ENCODE measurements at places on chromosomes 3 and 15.

DNA sequence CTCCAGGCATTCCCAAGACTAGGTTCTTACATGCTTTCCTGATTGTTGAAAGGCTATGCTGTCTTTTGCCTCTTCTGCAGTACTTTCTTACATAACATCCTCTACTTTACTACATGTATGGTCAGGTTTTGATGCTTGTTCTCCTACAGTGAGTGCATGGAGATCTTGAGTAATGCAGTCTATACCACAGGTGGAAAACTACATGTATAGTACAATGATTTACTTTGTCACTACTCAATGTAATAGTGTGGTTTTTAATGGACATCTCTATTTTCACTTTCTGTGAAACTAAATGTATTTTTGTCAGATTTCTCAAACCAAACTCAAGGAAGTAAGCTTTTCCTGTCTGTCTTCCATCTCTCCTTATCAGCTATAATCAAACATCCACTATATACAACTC is 657.0 kb downstream of the TUSC7 start:
- DNase-seq, result no peak

DNA sequence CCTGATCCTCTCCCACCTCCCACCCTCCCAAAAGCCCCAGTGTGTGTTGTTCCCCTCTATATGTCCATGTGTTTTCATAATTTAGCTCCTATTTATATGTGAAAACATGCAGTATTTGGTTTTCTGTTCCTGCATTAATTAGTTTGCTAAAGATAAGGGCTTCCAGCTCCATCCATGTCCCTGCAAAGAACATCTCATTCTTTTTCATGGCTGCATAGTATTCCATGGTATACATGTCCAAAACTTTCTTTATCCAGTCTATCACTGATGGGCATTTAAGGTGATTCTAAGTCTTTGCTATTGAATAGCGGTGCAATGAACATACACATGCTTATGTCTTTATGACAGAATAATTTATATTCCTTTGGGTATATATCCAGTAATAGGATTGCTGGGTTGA is 53.4 kb downstream of the DCBLD2 start:
- DNase-seq, result no peak

- DNase-seq, result no peak
Measured at GRCh38 chr15:61910839-61911369, 149.3 kb downstream of the VPS13C start.

DNA sequence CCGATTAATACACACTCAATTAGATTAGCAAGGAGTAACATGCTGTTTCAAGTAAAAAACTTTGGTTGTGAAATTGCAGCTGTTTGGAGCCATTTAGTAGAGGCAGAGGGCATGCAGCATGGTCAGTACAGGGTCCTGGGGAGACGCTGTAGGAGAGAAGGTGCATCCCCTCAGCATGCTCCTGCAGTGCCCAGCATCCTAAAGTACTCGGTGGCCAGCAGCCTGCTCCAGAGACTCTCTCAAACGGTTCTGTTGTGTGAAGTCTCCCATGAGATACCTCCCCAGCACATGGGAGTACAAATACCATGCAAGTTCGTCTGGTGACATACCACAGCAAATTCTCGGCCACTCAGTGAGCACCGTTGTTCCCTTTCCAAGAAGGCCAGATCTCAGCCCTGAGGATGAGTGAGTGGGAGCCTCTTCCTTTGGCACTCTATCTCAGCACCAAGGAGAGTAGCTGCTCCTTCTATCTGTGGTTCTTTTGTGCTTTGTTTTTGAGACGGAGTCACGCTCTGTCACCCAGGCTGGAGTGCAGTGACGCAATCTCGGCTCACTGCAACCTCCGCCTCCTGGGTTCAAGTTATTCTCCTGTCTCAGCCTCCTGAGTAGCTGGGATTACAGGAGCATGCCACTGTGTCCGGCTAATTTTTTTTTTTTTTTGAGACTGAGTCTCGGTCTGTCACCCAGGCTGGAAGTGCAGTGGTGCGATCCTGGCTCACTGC is 72.7 kb downstream of the TJP1 start:
- DNase-seq, result no peak

GRCh38 chr3:160460033-160460432 is 10.4 kb upstream of the TRIM59 start:
- no peak for DNase-seq

DNA sequence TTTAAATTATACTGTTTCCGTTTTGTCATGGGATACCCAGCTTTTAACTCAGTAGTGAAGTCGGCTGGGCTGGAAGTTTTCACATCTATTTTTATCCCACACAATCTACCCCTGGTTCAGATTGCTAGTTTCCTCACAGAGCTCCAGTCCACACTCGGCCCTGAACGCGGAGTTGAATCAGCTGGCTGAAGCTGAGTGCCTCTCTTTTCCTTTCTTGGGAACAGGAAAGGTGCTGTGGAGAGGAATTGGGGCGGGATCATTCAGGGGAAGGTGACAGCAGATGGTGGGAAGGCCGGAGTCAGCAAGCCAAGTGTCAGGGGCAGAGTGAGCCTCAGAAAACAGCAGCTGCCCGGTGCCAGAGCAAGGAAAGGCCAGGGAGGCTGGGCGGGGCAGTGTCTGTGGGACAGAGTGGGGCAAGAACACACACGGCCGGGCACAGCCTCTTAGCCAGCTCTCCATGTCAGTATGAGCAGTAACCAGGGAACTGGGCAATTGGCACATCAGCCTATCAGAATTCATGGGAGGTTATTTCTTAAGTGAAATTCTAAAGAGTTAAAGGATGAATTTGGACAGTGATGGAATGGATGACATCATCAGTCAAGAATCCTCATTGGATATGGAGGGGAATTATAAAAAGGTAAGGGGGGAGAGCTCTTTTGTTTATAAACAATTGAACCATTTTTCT is 135.7 kb upstream of the IL12A start:
- no peak for DNase-seq

- DNase-seq, result no peak
Measured at GRCh38 chr3:149643482-149643798, 14.4 kb downstream of the WWTR1 start.

- no peak for DNase-seq
Measured at GRCh38 chr15:25339431-25339830, 99.4 kb downstream of the UBE3A start.

DNA sequence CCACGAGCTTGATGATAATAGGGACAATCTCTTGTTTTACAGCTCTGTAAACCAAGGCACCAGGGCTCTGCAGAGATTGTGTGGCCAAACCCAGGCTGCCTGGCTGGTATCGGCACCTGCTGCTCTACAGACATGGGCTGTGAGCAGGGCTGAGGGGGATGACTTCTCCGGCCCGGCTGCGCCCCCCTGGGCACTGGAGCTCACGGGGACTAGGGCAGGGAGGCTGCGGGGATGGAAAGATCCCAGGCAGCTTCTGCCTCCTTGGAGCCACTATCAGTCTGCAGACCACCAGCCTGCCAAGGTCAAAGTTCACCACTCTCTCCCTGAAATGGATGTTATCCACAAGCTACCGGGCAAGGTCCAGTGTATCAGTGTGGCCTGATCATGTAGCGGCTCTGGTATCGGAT is 22.0 kb upstream of the PIGZ start:
- no peak for DNase-seq

GRCh38 chr15:27361438-27361837 is 390.5 kb downstream of the GABRG3 start:
- DNase-seq, result no peak

- DNase-seq, result no peak
Measured at GRCh38 chr15:61118885-61119284, 110.2 kb downstream of the RORA start.

GRCh38 chr3:63679186-63679585 is 26.7 kb downstream of the SNTN start:
- DNase-seq, result no peak

- DNase-seq, result no peak
Measured at GRCh38 chr15:42233107-42233506, 25.0 kb upstream of the VPS39 start.

GRCh38 chr15:94417501-94418293 is 186.3 kb downstream of the MCTP2 start:
- DNase-seq, result no peak

GRCh38 chr3:72322264-72322976 is 525.8 kb downstream of the SHQ1 start:
- DNase-seq, result no peak

- no peak for DNase-seq
Measured at GRCh38 chr3:172333042-172333377, 115.2 kb downstream of the GHSR start.

GRCh38 chr15:45904019-45904418 is 269.2 kb downstream of the SQOR start:
- no peak for DNase-seq

DNA sequence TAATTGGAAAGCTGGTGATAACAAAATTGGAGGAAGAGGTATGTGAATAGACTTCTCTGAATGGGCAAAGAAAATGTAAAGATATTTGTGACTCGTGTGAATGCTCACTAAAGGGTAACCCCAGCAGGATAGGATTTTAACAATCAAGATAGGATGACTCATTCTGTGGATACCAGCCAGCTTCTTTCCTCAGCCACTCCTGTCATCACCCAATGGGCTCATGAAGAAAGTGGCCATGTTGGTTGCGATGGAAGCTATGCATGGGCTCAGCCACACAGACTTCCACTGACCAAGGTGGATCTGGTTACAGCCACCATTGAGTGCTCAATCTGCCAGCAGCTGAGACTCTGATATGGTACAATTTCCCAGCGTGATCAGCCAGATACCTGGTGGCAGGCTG is 40.9 kb downstream of the STRIT1 start:
- no peak for DNase-seq

DNA sequence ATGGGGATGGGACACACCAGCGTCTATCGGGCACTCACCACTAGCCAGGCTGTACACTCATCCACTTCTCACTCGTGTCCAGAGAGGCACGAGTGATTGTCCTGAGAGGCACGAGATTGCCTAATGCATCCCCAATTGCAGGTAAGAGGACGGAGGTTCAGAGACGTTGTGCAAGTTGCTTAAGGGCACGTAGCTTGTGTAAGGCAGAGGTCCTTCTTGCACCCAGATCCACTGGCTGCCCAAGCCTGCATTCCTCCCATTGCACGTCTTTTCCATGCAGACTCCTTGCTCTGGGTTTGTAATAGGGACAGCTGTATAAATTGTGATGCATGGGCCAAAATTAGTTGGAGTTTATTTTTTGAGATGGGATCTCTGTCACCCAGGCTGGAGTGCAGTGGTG is 264.3 kb downstream of the PLCL2 start:
- DNase-seq, result no peak

- DNase-seq, result no peak
Measured at GRCh38 chr3:108100906-108101660, 10.3 kb upstream of the CD47 start.

GRCh38 chr15:27977696-27978095 is 121.4 kb downstream of the OCA2 start:
- no peak for DNase-seq

- DNase-seq, result no peak
Measured at GRCh38 chr3:161395115-161396012, 24.0 kb upstream of the SPTSSB start.

DNA sequence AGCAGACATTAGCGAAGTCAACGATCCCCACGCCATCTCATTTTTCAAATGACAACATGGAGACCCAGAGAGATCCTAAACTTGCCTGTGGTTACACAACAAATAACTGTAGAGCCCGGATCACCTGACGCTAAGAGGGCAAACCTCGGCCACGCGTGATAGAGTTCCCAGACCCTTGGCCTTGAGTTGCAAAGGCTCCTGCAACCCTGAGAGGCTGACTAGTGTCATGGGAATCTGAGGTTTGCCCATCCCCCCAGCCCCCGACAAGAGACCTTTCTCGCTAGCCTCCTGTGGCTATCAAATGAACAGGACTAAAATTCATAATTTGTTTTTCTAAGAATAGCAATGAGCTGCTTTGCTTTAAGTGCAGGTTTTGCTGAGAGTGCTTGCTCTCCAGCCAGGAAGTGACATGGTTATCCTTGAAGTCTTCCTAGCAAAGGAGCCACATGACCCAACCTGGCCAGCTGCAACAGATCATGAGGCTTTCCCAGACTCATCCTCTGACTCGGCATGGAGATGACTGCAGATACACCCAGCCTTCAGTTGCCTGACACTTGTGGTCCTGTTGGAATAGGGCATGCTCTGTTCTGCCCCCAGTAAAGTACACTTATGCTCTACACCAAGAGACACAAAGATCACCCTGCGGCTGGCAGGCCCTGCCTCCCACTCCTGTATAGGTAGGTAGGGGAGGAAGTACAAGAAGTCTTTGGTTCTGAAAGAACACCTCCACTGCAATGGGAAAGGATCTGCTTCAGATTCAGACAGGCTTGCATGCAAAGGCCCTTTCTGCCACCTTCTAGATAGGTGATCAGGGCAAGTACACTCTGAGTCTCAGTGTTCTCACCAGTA is 36.0 kb downstream of the MCF2L2 start:
- DNase-seq, result no peak

DNA sequence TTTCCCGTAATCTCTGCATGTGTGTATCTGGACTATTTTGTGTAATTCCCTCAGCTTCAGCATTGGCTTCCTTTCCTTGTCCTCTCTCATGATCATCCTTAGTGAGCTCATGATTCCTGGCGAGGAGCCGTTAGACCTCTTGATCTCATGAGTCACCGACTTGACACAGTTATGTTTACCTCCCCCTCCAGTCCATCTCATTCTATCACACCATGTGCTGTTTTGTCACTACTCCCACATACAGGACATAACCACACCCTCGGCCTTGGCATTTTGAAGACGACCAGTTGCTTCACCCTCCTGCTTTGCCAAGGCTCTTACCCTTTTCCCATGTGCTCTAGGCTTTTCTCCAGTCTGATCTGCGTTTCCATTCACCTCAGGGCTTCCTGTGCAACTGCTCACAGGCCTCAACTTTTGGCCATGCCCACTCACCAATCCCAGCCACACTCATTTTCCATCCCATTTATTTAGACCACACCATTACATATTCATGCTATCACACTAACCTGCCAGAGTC is 41.5 kb downstream of the CP start:
- DNase-seq, result no peak

DNA sequence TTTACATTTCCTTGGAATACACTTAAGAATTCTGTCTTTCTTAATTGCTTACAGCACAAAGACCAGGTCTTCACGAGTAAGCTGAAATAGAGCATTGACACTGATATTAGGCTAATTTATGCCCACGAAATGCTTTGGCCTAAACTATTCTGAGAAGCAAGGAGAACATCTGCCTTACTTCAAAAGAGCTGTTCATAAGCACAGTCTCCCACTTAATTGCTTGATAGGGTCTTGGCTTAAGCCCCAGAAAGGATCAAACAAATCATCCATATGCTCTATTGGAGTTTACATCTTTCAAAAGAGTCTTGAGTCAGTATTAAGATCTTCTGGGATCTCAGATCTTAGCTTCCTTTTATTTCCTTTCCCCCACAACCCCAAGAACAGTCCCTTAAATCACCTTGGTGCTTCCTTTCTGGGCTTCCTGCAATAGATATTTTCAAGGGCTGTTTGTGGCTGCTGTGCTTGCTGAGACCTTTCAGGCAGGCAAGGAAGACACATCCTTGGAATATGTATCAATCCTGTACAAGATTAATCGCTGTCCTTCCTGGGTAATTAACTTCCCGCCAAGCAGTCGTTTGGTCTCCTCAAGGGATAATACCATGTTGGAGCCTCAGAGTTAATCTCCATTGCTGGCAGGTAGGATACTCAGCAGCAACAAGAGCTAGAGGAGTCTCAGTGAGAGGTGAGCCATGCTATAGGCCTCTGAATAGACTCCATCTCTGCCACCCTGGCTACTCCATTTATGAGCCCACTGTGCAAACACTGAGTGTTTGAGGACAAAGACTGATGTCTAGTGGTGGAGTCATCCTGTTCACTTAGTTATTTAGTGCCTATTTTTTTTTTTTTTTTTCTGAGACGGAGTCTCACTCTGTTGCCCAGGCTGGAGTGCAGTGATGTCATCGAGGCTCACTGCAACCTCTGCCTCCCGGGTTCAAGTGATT is 37.1 kb downstream of the TMEM158 start:
- no peak for DNase-seq

Data from stimulated activated CD8-positive, alpha-beta memory T cell treated with anti-CD3 and anti-CD28 coated beads, Interleukin-4, amount 100 ng/mL, for 4 hours (primary cell).